Stimulated activated CD8-positive, alpha-beta memory T cell treated with anti-CD3 and anti-CD28 coated beads, Interleukin-15, amount 100 ng/mL, for 24 hours (primary cell): ENCODE measurements at places on chromosomes 3 and 15.
A peak's percentile ranks its signal among the peaks of the same experiment; 100 is the strongest.

- no peak for DNase-seq
Observed at GRCh38 chr15:70597945-70598344, 165.4 kb downstream of the UACA start.

- DNase-seq, result no peak
Observed at GRCh38 chr15:60961541-60962485, 267.3 kb downstream of the RORA start.

DNA sequence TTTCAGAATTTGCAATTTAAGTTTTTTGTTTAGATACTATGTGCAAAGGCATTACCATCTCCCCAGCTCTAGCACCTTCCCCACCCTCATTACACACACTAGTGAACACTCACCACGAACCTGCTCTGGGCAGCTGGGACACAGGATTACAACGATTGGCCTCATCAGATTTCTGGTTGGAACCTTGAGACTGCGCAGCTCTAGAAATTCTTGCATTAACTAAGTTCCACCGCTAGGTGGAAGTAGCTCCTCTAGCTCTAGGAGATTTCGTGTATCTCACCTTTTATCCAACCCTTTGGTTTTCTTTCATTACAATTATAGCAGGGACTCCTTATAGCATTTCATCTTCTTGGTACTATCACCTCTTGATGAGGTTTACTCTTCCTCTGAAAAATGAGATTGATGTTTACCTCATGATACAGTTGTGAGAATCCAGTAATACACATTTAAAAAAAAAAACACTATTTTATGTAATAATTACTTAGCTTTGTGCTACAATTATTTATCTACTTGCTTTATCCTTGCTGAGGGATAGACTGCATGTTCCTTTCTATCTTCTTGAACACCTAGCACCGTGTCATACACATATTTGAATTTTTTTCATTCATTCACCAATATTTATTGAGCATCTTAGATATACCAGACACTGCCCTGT is 28.7 kb upstream of the PLOD2 start:
- DNase-seq, result no peak

DNA sequence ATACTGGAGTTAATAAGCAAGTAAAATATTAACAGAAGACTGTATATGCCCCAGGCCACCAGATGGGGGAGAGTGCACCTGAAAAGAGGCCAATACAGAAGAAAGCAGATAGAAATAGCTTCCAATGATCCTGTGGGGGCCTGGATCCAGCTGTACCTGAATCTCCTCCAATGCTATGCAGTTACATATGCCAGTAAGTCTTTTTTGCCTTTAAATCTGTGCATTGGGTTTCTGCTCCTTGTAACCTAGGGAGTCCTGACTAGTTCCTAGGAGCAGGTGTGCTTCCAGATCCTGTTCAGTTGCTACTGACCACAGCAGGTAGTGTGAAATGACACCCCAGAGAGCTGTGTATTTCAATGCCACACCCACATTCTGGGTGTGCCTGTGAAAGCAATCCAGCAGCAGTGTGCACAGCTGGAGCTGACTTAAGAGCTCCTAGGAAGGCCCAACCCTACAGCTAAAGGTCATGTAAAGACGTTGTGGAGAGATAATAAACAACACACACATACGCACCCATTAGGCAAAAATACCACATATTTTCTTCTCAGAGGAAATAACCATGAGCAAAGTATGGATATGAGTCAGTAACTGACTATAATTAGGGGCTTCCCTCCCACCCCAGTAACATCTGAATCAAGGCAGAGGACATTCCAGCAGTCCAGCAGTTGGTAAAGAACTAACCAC is 62.2 kb upstream of the AKAP13 start:
- DNase-seq, result no peak

DNA sequence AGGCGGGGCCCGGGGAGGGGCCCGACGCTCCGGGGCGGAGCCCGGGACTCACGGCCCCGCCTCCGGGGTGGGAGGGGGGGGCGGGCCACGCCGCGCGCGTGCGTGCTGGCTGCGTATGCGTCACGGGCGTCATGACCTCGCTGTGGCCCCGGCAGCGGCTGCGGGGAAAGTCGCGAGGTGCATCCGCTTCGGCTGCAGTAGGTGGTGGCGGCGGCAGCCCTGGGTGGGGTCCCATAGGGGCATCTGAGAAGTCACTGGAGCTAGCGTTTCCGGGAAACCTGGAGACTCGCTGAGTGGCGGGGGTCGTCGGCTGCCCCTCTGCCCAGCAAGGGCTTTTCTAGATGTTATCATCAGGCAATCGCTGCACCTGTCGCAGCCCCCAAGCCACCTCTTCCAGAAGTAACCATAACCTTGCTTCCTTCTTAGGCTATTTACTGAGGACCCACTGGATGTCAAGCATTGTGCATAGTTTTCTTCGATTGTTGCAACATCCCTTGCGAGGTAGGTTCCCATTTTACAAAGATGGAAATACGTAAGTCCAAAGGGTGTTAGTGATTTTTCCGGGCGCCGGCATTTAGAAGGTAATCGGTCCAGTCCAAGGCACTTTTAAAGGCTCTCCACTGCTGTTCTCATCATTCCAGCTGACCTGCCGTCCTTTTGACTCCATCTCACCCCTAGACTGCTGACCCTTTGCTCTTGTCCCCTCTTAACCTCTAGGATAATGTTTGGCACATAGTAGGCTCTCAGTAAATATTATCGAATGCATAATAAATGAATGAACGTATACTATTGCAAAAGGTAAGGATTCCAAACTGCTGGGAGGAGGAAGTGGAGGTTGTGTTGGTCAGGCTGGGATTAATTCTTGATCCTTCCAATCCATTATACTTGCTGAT is at the start of gene GDPGP1:
Gene GDPGP1 (plus strand): TSS at position 114 of the 893 bp plus-strand sequence. CDS start 6,700 bp downstream, outside the sequence.
- peak; percentile 89 for DNase-seq

- no peak for DNase-seq
Observed at GRCh38 chr3:119741657-119742590, 39.1 kb downstream of the CFAP91 start.

- no peak for DNase-seq
Observed at GRCh38 chr3:43735618-43736017, 44.9 kb downstream of the ABHD5 start.

- no peak for DNase-seq
Observed at GRCh38 chr3:170367797-170368196, 10.3 kb downstream of the SKIL start.

GRCh38 chr3:115236496-115236895 is 89.4 kb upstream of the ZBTB20 start:
- no peak for DNase-seq

DNA sequence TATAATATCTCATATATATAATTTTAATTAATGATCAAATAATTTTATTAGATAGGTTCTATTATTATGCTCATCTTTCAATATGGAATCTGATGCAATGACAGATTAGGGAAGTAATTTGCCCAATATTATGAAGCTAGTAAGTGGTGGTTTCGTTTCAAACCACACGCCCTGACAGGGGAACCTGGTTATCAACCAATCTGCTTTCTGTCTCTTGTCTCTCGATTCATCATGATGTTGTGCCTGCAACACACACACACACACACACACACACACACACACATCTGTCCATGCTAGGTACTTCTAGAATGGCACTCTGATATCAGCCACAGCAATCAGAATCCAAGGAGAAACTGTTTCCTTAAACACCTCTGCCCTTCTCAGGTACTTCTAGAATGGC is 128.4 kb downstream of the ZBBX start:
- no peak for DNase-seq

DNA sequence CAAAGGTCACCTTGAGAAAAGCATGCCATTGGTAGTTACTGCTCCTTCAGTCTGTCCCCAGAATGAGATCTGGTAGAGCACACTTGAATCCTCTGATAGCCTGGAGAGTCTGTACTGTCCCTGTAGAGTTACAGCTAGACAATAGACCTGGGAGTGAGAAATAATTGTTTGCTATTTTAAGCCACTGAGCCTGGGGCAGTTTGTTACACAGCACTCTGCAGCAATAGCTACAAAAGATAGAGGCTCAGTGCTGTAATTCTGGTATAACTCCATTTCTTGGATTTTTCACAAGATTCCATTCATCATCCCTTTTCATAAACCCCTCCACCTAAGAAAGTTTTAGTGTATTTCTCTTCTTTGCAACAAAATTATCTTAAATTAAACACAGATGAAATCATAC is 242.7 kb upstream of the ARRDC4 start:
- DNase-seq, result no peak

DNA sequence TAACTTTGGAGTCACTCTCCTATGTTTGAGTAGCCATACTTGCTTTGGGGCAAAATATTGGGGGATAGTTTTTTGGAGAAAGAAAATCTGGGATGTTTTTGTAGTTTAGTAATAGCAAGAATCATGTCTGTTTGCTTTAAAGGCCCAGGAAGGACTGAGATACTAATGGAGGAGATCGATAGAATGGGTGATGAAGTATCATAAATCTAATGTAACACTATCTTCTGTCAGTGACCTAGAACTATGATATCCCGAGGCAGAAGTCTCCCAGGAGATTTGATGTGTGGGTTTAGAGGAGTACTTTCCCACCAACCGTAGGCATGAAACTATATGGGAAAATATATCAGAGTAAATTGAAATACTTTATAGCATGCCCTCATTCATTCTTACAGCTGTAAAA is 21.0 kb upstream of the NFKBIZ start:
- DNase-seq, result no peak

DNA sequence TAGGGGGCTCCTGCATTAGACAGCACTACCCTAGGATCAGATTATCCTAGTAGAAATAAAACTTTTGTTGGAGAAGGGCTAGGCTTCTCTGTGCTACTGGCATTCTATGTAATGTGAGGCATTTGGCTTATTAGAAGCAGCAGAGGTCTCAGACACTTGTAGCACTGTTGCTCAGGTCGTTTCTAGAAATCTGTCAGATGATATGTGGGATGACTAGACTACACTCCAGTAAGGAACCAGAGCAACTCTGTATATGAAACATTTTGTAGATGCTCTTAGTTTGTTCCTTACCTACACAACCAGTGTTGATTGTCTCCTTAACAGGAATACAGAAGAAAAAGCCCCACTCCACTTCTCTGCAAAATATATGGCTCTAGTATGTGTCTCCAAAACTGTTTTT is 21.9 kb upstream of the FBXL22 start:
- no peak for DNase-seq

GRCh38 chr3:80213086-80213485 is 445.3 kb upstream of the ROBO1 start:
- DNase-seq, result no peak

DNA sequence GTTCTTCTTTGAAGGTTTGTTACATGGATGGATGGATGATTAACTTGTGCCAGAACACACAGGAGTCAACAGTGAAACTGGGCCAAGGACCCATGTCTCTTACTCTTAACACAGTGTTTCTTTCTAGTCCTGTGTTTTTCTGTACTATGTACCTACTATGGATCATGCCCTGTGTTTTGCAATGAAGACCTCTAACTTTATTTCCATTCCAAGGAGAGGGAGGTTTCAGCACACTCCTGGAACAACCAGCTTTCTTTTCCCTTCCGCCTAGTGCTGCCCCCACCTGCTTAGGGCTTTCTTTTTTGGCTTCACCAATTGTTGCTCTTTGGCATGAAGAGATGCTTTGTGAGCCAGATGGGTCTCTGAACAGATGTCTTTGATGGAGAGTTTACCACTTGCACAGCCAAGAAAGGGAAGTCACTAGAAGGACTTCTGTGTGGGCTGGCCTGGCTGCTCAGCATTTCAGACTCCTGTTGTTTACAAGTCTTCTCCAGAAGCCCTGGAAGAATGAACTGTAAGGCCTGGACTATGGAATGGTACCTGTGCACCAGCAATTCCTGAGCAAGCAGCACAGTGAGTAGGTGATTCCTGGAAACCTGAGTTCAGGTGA is 44.5 kb downstream of the SNAPC5 start:
- no peak for DNase-seq

GRCh38 chr3:61172684-61173083 is 78.6 kb downstream of the FHIT start:
- DNase-seq, result no peak

- DNase-seq, result no peak
Observed at GRCh38 chr3:102712896-102713295, 278.1 kb downstream of the ZPLD1 start.

- no peak for DNase-seq
Observed at GRCh38 chr3:142886940-142887339, 1.9 kb downstream of the PCOLCE2 start.

- DNase-seq, result peak; percentile 3
Observed at GRCh38 chr3:43691120-43691995, 620 bp downstream of the ABHD5 start.

DNA sequence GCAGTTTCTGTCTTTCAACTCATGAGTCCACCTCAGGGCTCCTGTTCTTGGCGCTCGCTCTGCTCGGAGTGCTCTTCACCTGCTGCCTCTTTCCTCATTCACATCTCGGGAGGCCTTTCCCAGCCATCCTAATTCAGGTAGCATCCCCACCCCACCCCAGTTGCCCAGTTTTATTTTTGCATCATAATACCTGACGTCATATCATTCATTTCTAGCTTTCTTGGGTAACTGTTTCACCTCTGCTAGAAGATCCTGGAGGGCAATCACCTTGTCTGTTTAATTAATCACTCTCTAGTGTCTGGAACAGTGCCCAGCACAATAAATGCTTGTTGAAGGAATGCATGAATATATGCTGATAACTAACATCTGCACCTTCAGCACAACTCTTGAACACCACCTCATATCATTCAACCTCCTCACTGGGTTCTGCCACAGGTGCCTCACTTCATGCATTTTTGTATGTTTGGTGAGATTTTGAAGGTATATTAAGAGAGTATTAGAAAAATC is 7.6 kb downstream of the NUSAP1 start:
- no peak for DNase-seq

GRCh38 chr3:22121068-22121701 is 370.2 kb upstream of the ZNF385D start:
- DNase-seq, result no peak

DNA sequence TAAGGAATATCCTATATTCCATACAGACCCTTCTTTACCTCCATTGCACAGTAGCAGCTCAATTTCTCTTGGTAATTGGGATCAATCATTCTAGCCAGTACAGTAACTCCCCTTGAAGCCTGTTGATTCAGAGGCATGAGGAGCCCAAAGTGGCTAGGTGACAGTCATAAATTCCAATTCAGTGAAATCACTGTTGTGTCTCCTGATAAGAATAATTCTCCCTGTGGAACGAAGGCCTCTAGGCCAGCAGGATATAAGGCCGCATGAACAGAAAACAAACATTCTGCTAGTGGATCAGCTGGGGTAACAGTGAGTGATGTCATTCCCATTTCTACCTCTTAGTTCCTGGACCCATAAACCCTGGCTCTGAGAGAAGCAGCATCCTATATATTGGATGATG is 696.3 kb downstream of the NR2F2 start:
- no peak for DNase-seq

GRCh38 chr15:37071134-37071533 is 29.2 kb downstream of the MEIS2 start:
- no peak for DNase-seq

- no peak for DNase-seq
Observed at GRCh38 chr3:7275396-7275795, 414.5 kb downstream of the GRM7 start.
